ENCODE measurements at places on chromosomes 12 and 14.

DNA sequence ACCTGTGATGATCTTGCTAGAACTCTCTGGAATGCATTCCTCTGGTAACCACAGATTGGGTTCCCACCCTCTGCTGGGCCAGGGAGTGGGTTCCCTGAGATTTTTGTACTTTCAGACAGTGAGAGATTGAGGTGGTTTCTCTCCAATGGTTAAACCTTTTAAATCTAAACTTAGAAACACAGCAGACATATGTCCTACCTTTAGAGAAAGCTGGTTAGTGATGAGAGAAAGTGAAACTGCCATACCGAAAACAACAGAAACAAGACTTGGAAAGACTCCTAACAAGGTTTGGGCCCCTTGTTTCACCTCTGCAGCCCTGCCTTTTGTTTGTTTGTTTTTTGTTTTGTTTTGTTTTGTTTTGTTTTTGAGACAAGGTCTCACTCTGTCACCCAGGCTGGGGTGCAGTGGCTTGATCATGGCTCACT, 9.7 kb upstream of the SGPP1 start:
- DNase-seq = no peak

GRCh38 chr14:35252451-35252868, 39.7 kb upstream of the PSMA6 start:
- no peak for DNase-seq

- DNase-seq = no peak
Measured at GRCh38 chr12:80184926-80185325, 85.6 kb downstream of the OTOGL start.

- DNase-seq = peak; percentile 83
Measured at GRCh38 chr12:56193025-56193578, 3.8 kb upstream of the SMARCC2 start.

- DNase-seq = no peak
Measured at GRCh38 chr14:55747186-55747585, 167.2 kb downstream of the KTN1 start.

- DNase-seq = no peak
Measured at GRCh38 chr14:91378930-91379578, 38.6 kb downstream of the CCDC88C start.

GRCh38 chr14:60220084-60220483, 28.9 kb upstream of the PPM1A start:
- no peak for DNase-seq

DNA sequence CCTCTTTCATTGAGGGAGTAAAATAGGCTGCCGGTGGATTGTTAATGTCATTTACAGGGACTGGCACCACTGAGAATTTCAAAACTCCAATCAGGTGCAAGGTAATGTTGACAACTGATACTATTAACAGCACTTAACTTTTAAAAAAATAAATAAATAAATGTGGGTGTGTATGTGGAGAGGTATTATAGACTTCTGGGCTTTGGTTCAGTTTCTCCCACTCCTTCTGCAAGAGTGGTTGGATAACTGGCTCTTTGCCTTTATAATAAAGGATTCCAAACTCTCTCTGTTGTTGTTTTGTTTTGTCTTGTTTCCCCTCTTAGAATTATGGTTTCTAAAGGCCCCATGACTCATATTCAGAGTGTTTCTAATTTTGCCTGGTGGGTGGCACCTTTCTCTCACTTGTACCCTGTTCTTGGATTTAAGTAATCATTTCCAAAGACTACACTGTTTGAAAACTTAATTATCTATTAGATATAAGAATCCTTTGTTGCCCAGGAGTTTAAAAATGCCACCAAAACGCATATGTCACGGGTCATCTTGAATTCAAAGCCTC, 151.6 kb upstream of the ARID2 start:
- DNase-seq = no peak

DNA sequence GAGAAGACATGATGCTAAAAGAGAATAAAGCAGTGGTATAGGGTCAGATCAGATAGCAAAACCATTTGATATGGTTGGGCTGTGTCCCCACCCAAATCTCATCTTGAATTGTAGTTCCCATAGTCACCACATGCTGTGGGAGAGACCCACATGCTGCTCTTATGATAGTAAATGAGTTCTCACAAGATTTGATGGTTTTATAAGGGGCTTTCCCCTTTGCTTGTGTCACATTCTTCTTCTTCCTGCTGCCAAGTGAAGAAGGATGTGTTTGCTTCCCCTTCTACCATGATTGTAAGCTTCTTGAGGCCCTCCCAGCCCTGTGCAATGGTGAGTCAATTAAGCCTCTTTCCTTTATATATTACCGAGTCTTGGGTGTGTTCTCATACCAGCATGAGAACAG, 49.4 kb downstream of the SLC16A7 start:
- no peak for DNase-seq

DNA sequence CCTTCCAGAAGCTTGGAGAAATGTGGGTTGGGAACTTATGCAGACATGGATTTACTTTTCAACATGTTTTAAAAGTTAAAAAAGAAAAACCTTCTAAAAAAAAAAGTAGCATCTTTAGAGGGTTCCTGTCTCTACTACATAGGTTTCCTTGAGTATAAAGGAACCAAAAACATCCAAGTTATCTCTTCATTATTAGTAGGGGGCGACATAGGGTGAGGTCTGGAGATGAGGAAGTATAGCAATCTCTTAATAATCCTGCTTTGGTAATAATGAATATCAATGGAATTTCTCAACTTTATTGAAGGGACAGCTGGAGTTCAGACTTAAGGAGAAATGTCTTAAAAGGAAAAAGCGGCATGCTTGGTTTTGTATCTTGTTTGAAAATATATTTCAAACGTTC, 6.5 kb upstream of the PLXNC1 start:
- DNase-seq = no peak

- DNase-seq = no peak
Measured at GRCh38 chr14:59215322-59215721, 26.9 kb downstream of the DAAM1 start.

GRCh38 chr12:91523831-91524230, 341.2 kb upstream of the DCN start:
- no peak for DNase-seq

DNA sequence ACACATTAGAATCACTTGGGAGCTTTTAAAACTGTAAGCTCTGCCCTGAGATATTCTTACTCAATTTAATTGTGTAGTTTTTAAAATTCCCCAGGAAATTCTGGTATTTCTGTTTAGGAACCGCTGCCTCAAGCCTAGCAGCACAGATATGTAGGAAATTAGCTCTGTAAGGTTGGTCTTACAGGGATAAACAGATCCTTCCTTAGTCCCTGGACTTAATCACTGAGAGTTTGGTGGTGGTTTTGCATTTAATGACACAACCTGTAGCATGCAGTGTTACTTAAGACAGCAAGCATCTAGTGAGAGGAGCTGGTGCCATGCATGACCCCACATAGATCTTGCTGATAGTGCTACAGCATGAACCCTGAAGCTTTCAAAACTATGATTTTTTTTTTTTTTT, 19.9 kb upstream of the PAPLN start:
- no peak for DNase-seq

GRCh38 chr14:54698501-54698900, 131.6 kb downstream of the SAMD4A start:
- DNase-seq = no peak

GRCh38 chr12:108080363-108080762, 48.7 kb upstream of the WSCD2 start:
- DNase-seq = no peak

GRCh38 chr12:86950043-86950442, 693.9 kb upstream of the MGAT4C start:
- no peak for DNase-seq

DNA sequence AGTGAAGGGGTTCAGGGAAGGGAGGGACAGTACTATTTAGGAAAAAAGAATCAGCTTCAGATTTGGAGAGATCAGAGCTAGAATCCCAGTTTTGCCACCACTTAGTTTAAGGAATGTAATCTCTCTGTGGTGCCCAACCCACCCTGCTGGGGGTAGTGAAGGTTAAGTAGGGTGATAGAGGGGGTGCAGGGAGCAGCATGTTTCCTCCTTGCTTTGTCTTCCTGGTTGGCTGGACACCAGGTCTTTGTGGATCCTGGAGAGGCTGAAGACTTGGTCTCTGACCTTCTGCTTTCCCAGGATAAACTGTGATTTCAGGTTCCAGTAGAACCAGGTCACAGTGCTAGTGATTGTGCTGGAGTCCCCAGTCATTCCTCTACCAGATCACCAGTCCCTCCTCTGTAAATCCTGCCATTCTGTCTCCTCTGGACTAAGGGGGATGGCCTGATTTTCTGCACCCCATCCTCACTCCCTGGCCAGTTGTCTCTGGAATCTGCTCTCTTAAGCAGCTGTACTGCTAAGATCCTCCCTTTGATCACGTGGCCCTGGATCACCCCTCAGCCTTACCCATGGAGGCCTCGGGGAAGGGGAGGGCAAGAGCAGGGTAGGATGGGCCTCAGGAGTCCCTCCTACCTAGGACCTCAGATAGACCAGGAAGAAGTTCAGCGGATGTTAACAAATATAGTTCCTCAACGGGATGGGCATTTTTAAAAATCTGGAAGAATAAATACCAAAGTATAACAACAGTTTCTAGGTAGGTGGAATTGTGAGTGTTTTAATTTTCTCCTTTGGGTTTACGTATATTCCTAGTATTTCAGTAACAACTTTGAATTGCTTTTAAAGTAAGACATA, 3.1 kb downstream of the MAP3K12 start:
- no peak for DNase-seq

DNA sequence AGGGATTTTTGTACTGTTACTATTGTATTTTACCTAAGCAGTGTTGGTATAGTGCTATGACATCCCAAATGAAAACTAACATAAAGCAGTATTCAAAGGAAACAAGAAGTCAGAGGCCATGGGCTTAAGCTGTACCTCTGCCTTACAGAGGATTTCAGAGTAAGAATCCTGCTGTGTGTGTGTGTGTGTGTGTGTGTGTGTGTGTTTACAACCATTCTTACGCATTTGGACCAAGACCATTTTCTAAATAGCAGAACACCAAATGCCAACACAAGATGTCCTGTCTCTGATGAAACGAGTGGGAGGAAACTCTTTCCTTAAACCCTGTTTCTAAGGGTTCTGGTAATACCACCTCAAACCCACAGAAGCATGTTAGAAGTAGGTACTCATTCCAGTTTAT, 64.4 kb downstream of the PPP1R36 start:
- DNase-seq = no peak

- no peak for DNase-seq
Measured at GRCh38 chr12:75087654-75088053, 122.0 kb downstream of the KCNC2 start.

DNA sequence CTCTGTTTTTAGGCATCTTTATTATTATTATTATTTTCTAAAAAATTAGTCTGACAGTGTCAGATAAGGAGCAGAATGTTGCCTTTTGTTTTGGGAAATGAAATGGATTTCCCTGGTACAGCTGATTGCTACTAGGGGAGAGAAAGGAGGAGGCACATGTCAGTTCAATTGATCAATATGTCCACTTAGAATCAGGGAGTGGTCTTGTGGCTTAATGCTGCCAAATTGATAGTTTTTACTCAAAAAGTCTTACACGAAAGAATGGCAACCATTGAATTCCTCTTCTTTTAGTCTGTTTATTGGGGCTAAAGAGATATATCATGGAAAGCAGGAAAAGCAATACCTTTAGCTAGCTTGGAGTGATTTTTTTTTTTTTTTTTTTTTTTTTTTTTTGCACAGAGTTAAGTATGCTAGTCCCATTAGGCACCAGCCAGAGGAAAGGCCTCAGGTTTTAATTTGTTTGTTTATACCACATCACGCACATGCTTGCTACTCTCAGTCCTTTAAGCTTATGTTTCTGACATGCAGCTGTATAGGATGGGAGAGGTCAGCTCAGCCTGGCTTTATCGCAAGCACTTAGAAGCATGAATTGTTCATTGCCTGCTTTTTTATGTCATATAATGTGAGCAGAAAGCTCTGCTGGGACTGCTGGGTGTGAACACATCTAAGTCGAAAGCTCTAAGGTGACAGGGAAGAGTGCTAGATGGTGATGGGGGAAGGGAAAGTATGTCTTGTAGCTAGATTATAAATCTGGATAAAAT, 1.4 kb downstream of the AKAP6 start:
- DNase-seq = no peak

- DNase-seq = no peak
Measured at GRCh38 chr12:38585086-38585485, 268.5 kb downstream of the ALG10B start.

DNA sequence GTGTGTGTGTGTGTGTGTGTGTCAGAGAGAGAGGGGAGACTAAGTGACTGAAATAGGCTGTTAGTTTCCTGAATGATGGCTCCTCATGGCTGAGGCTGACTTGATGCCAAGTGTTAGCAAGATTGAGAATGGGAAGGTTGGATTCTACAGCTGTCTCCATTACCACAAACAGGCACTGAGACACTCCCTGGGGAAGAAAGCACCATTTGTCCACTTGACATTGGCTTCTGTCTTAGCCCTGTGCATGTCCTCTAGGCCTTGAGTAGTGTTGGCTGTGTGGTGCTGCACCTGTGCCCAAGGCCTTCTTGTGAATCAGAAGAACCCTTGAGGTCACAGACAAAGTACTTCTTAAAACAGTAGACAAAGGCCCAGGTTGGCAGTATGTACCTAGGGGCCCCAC, 15.6 kb downstream of the ERG28 start:
- no peak for DNase-seq

- no peak for DNase-seq
Measured at GRCh38 chr12:86681060-86681459, 424.9 kb upstream of the MGAT4C start.

- DNase-seq = no peak
Measured at GRCh38 chr12:132544080-132544397, 54.1 kb downstream of the FBRSL1 start.

DNA sequence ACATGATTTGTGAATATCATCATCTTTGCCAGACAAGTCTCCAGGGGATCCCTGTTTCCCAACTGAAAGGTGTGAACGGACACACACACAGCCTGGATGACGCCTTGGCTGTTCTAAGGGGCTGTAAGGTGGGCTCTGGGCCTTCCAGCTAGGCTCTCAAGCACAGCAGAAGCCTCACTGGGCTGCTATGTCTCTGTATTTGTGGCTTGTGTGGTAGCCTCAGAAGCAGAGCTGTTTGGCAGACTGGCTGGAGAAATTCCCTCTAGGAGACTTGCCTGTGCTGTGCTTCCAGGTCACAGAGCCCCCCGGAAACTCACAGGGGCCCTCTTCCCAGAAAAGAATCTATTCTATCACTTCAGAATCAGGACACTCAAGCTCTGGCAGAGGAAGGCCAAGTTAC, 21.4 kb downstream of the OTUB2 start:
- DNase-seq = no peak

GRCh38 chr12:95809000-95809680, 18.6 kb upstream of the NTN4 start:
- no peak for DNase-seq

- no peak for DNase-seq
Measured at GRCh38 chr12:1234073-1234472, 243.1 kb downstream of the ERC1 start.

DNA sequence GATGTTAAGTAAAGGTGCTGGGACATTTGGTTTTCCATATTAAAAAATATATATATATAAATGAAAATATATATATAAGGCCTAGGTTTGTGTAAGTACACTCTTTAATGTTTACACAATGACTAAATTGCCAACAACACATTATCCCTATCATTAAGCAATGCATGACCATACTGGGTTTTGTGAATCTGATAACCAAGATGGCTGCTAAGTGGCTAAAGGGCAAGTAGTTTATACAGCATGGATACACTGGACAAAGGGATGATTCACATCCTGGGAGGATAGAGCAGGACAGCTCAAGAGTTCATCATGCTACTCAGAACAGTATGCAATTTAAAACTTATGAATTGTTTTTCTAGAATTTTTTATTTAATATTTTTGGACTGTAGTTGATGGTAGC, 89.3 kb downstream of the FIGNL2 start:
- no peak for DNase-seq

GRCh38 chr14:33449268-33449667, 501.6 kb downstream of the EGLN3 start:
- DNase-seq = no peak

- DNase-seq = no peak
Measured at GRCh38 chr12:122064780-122065588, 13.6 kb upstream of the MLXIP start.
